ENCODE measurements at places on chromosomes 4 and X.

DNA sequence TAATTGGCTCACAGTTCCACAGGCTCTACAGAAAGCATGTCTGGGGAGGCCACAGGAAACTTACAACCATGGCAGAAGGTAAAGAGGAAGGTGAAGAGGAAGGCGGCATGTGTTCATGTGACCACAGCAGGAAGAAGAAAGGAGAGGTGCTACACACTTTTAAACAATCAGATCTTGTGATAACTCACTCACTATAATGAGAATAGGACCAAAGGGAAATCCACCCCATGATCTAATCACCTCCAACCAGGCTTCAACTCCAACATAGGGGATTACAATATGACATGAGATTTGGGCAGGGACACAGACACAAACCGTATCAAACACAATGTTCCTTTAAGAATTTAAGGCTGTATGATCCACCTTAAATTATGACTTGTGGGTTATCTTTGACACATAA lies 10.5 kb upstream of the PGM2 start:
- no peak for DNase-seq

DNA sequence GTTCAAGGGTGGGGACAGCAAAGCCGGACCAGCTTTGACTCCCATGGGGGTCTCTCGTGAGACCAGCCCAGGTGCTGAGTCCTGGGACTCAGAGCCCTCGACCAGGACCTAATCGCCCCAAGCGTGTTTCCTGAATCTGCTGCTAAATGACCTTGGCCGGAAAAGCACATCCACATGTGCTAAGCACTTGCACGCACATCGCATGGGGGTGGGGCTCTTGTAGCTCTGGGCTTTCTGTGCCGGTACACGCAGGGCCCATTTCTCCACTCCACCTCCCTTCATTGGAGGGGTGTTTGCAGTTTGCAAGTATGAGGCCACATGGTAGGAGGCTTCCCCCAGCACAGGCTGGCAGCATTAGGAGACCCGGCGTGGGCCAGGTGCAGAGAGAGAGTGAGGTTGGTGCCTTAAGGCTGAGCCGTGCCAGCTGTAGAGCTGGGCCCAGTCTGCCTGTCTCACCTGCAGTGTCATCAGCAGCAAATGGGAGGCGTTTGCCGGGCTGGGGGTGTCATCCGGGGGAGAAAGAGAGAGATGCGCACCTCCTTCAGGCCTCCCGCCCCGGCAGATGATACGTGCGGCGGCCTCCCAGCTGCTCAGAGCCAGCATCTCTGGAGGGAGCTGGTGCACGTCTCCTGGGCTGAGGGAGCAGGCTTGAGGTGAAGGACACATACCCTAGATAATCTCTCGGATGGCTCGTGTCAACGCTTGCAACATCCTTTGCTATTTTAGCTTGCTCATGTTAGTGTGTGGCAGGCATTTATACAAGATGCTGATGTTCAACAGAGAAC lies 45.2 kb upstream of the CLCN4 start:
- DNase-seq = peak; percentile 61

DNA sequence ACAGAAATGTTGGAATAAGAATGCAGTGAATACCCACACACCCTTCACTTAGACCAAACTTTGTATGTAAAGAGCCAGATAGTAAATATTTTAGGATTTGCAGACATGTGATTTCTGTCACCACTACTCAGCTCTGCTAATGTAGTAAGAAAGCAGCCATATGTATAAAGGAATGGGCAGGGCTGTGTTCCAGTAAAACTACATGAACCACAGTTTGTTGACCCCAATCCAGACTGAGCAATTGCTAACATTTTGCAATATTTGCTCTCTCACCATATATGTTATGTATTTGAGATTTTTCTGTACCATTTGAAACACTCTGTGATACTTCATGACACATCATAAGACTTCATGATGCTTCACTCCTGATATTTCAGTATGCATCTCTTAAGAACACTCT lies 32.0 kb upstream of the TBC1D1 start:
- no peak for DNase-seq

GRCh38 chr4:90318193-90318592 lies 191.0 kb downstream of the CCSER1 start:
- no peak for DNase-seq

- DNase-seq = no peak
These were observed 29.5 kb upstream of the MSL3 start for GRCh38 chrX:11728556-11728955.

DNA sequence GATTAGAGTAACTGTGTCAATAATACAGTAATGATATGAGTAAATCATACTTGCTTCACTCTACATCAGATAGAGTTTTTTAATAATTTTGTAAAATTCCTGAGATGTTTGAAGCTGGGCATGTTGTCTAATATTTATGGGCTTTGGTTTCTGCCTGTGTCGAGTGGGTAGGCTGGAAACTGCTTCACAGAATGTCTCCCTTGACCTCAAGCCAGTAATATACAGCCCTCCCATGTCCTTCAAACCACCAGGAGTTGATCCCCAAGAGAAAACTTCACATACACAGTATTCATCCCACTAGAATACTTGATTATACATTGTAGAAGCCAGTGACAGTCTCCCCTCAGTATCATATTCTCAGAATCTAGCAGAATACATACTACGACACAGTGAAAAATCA lies 284.8 kb upstream of the TENM3 start:
- DNase-seq = no peak

DNA sequence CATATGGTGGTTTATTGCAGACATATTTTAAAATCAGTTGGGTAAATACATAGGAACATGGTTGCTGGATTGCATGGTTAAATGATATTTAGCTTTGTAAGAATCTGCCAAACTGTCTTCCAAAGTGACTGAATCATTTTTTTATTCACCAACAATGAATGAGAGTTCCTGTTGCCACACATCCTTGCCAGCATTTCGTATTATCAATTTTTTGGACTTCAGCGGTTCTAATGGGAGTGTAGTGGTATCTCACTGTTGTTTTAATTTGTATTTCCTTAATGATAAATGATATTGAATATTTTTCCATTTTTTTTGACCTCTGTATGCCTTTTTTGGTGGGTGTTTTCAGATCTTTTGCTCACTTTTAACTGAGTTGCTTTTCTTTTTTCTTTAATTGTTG lies 1.4 kb upstream of the MTHFD2L start:
- DNase-seq = no peak

DNA sequence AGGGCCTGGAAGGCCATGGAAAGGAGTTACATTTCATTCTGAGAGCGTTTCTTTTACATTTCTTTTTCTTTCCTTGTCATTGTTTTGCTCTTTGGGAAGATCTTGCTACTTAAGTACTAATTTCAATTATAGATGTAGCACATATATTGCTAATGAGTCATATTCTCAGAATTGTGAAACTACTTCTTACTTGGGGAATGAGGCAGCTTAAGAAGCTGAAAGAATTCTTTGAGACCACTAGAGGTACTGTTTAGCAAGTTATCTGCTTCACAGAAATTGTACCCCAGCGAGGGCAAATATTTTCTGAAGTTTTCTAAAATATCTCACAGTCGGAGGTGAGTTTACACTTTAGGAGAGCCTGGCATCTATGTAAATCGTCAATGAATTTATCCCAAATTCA lies 100.6 kb downstream of the AFF2 start:
- DNase-seq = no peak

DNA sequence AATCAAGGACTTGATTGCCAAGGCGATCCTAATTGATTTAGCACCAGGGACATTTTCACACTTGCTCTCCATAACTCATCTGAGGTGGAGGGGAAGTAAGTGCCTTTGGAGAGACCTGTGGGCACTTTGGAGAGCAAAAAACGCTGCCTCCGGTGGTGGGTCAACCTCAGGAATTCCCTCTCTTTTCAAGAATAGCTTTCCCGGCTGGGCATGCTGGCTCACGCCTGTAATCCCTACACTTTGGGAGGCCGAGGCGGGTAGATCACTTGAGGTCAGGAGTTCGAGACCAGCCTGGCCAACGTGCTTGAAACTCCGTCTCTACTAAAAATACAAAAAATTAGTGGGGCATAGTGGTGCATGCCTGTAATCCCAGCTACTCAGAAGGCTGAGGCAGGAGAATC lies 49.2 kb downstream of the PRPS1 start:
- no peak for DNase-seq

DNA sequence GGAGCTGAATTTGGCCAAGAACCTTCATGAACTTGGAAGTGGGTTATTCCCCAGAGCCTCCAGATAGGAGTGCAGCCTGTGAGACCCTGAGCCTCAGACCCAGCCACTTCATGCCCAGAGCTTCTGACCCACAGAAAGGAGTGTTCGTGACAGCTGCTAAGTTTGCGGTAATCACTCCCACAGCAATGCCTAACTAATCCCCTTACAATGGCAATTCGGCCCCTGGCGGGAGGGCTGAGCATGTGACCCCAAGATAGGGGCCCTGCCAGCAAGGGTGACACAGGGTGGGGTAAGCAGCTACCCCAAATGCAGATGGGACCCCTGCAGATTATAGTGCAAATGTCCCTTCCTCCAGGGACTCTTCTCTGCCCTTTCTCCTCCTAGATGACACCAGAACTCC lies 22.5 kb downstream of the PNMA6E start:
- DNase-seq = no peak

DNA sequence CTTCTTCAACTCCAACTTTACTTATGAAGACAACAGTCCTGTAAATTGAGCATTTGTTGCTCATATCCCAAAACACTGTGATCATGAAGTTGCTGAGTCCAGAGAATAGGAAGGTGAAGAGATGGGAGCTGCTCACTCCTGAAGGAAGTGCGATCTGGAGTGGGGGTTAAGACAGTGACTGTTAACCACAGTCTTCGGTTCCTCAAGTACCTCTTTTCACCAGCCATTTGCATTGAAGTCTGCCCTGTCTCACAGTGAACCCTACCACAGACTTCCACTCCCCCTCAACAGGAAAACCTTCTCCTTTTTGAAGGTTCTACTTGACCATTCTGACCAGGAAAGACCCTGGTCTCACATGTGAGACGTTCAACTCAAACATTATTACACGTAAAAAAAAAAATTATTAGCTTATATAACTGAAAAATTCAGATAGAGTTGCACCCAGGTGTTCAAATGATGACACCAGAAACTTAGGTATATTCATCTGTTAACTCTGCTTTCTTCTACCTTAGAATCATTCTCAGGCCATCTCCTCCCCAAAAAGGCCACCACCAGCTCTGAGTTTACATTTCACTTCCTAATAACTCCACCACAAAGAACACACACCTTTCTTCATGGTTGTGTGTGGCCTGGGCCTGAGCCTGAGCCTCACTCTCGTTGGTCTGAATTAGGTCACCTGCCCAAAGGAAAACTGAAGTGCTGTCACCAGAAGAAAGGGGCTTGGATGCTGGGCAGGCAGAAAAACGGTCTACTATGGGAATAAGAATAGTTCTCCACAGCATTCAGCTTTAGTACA lies 199.2 kb downstream of the DCTD start:
- DNase-seq = no peak

DNA sequence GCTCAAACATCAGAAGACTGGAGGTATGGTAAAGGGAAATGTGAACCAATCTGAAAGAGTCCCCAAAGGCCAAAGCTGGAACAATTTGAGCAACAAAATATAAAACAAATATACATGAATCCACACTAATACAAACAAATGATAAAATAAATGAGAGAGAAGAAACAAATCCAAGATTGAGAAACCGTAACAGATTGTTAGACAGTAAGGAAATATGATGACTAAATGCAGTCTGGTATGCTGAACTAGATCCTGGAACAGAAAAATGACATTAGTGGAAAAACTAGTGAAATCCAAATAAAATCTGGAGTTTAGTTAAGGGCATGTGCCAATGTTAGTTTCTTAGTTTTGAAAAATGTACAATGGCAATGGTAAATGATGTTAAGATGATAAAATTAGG lies 15.9 kb downstream of the PPA2 start:
- DNase-seq = no peak

- DNase-seq = no peak
These were observed 173.6 kb upstream of the MED14 start for GRCh38 chrX:40908857-40909475.

DNA sequence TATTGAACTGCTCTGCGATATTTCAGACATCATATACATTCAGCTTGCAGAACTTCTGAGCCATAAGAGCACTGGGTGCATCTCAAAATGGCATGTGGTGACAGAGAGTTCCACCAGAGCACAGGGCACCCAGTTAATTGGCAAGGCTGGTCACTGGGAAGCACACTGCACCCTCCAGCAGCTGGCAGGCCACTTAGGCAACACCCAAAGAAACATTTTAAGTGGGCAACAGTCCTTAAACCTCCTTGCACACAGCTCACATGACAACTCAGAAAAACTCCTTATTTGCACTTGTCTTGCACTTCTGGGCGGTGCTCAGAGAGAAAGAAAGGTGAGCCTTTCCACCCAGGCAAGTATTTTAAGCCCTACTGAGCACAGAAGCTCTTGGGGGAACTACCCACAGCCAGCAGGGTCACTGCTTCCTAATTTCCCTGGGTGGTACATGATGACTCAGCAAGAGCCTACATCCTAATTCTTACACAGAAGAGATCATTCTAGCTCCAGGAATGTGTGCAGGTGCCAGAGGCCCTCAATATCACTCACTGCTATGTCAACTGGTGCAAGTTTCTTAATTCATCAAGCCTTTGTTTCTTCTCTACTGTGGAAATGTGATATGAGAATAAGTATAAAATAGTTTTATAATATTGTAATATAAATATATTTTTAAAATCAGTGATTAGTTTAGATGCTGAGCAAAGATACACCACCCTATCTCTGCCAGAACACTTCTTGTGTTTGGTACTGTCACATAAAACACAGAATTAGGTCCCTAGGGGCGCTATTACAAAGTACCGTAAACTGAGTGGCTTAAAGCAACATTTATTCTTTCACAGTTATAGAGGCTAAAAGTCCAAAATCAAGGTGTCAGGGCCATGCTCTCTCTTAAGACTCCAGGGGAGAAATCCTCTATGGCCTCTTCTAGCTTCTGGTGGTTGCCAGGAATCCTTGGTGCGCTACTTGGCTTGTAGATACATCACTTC lies 155.1 kb upstream of the PPARGC1A start:
- DNase-seq = no peak

GRCh38 chr4:122830426-122831095 lies 3.9 kb downstream of the FGF2 start:
- no peak for DNase-seq

DNA sequence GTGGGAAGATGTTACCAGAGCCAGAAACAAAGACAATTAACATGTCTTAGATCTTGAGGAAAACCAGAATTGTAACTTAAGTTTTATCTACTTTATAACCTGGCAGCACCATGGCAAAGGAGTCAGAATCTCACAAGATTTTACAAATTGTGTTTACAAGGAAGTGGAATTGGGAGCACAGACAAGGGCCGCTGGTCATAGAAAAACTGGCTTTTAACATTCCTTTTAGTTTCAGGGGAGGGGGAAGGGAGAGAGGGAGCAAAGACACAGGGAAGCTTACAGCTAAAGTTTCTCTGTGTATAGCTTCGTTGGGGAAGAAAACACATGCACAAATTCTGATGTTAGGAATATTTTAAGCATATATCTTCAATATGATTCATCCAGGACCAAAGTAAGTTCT lies 10.3 kb upstream of the UGT2B11 start:
- no peak for DNase-seq

- no peak for DNase-seq
These were observed 88.4 kb downstream of the GPR143 start for GRCh38 chrX:9677098-9677739.

DNA sequence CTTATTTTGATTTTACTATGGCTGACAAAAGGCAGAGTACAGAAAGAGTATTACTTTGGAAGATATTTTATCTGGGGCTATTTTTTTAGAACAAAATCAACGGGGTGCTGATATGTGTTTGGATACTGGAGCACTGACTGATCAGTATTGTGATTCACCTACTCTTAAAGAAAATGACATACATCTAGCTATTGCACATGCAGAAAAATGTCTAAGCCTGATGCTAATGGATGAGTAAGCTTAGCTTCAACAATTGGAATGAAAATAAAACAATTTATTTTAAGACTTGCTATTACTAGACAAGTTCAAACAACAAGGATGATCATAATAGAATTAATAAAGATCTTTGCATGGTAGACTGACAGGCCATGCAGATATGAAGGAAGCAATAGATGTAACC lies 262.0 kb downstream of the PPP1R2C start:
- DNase-seq = no peak

All from activated CD4-positive, alpha-beta T cell treated with anti-CD3 and anti-CD28 coated beads, Interleukin-2, amount 50 U/mL, for 1 hour (primary cell).